GM23338 (cell line): ENCODE measurements at places on chromosomes 5 and 9. TPM values are rescaled to one million over a fixed set of nuclear protein-coding genes. Genes with fewer than 3 reads are reported as not detected.

DNA sequence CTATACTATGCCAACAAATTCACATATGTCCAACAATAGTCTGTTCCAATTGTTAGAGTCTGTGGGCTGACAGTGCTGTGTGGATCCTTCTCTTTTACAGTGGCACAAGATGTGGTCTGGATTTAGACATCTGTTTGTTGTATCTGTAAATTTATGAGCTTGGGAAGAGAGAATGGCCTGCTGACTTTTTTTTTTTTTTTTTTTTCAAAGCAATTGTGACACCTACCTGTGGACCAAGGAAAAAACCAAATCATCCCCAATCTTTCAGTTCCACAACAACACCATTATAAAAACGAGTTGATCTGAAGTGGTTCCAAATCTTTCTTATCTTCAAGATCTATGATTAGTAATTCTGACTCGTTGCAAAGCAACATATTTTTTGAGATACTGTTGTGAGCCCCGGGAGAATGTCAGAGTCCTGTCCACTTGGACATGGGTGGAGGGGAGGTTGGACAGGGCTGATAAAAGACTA is 4.9 kb downstream of the IRX2 start:
- peaks cover 40% of the 10 kb centered on the region for H3K4me1 ChIP-seq
- H3K27me3 ChIP-seq = peaks cover 89% of the 10 kb centered on the region
- peaks cover 8% of the 10 kb centered on the region; the same call in 1 of the 2 replicates for H3K36me3 ChIP-seq
- DNase-seq = peak; percentile 26

- H3K27me3 ChIP-seq = peaks cover 63% of the 10 kb centered on the region
- peaks cover 35% of the 10 kb centered on the region for H3K4me1 ChIP-seq
- H3K4me3 ChIP-seq = peak overlapping the region; percentile 42
Observed at GRCh38 chr5:32500181-32500580, 55.6 kb upstream of the ZFR start.

GRCh38 chr5:38793099-38793498 is 52.7 kb upstream of the OSMR start:
- H3K27me3 ChIP-seq = no peaks in the 10 kb centered on the region
- no peak overlapping the region for H3K4me3 ChIP-seq
- H3K4me1 ChIP-seq = no peaks in the 10 kb centered on the region
- no peak overlapping the region for H3K27ac ChIP-seq
- DNase-seq = no peak

DNA sequence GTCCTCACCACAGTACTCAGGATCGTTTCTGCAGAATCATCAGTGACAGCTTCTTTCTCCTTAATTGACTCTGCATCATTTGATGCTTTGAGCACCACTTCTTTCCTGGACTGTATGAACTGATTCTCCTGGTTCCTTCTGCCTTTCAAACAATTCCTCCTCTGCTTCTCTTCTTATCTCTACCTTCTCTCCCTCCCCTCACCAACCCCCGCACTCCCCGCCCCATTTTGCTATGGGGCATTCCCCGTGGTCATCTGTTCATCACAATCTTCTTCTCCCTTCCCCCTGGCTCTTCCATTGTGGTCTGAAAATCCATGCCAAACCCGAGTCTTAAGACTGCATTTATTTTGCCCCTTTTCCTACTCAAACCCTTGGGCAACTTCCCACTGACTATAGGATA is 57.9 kb downstream of the FAM78A start:
- H3K36me3 ChIP-seq = no peaks in the 10 kb centered on the region
- DNase-seq = no peak
- H3K27me3 ChIP-seq = no peaks in the 10 kb centered on the region
- no peak overlapping the region for H3K27ac ChIP-seq

DNA sequence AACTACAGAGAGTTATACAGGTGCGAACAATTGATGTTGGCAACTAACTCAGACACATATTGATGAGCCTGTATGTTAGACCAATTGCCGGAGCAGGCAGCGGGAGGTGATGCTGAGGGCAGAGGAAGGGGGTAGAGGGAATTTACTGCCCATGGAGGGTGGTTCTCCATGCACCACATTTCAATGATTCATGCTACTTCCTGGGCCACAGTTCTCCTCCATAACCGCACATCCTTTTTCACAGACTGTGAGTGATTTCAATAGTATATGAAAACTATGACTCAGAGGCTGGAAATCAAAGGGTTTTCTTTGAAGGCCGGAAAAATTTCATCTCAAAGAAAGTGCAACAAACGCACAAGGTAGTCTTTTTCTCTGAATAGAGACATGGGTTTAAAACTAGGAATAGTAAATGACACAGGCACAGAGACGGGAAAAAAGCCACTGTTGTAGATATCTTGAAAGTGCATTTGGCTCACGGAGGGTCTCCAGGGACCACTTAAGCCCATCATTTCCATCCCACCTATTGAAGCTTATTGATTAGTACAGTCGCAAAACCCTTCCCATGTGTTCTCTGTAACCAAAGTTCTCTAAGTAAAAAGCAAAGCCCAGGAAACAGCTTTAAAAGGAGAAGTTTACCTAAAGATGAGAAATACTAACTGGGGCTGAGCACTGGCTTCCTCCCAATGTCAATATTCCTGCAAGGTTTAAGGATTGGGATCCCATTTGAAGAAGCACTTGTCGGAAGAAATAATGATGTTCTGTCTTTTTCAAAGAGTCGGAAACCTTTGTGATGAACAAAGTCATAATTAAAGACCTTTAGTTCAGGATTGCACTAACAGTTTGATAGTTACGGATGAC is 28.0 kb upstream of the ADAM19 start:
- H3K27me3 ChIP-seq = no peaks in the 10 kb centered on the region
- DNase-seq = no peak
- H3K36me3 ChIP-seq = no peaks in the 10 kb centered on the region
- H3K27ac ChIP-seq = no peak overlapping the region
- H3K4me3 ChIP-seq = no peak overlapping the region

- H3K36me3 ChIP-seq = no peaks in the 10 kb centered on the region
- DNase-seq = no peak
- no peak overlapping the region for H3K4me3 ChIP-seq
- H3K27ac ChIP-seq = no peak overlapping the region
- no peaks in the 10 kb centered on the region for H3K4me1 ChIP-seq
Observed at GRCh38 chr9:31335529-31336234, 1048.8 kb upstream of the ACO1 start.

DNA sequence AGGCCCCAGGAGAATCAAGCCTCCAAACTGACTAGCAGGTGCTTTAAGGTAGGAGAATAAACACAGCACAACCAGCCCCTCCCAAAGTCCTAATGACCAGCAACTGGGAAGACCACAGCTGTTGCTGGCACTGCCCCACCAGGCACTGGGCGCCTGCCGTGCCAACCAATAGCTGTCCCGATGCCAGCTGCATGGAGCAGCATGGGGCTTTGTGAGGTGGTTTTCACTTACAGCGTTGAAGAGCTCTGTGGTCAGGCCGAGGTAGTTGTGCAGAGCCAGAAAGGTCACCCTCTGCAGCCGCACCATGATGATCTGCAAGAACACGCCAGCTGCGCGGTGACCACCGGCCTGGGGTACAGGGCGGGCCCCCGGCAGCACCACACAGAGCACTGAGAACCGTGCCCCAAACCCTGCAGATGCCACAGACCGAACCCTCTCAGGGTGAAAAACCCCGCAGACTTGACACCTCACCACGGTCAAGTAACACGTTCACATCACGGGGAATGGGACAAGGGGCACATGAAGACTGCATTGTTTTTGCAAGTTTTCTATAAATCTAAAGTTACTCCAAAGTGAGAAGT is 28.7 kb downstream of the PNPLA7 start:
- H3K27ac ChIP-seq = no peak overlapping the region
- no peaks in the 10 kb centered on the region for H3K27me3 ChIP-seq

The FNIP1 gene
- total RNA-seq = 20.7 and 27.9 TPM in 2 replicates

DNA sequence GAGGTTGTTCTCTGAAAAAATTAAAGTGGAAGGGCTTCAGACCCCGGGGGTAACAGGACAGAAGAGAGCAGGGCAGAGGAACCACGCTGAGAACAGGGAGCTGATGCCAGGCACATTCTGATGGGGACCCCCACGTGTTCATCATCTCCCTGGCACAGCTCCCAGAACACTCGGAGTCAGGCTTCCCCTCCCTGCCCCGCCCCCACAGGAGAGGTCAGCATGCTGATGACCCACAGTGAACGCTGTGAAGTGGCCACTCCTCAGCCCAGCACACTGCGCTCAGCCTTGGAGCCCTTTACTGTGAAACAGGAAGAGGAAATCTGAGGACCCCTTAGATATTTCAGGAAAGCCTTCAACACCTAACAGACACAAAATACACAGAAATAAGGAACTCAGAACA is 16.4 kb downstream of the RETREG1 start:
- no peaks in the 10 kb centered on the region for H3K36me3 ChIP-seq
- no peak for DNase-seq
- no peak overlapping the region for H3K4me3 ChIP-seq

- no peak overlapping the region for H3K4me3 ChIP-seq
- peaks cover 40% of the 10 kb centered on the region for H3K27me3 ChIP-seq
- H3K36me3 ChIP-seq = no peaks in the 10 kb centered on the region
- H3K4me1 ChIP-seq = peaks cover 35% of the 10 kb centered on the region
- H3K27ac ChIP-seq = no peak overlapping the region
Observed at GRCh38 chr9:117411547-117411946, 3.3 kb downstream of the ASTN2 start.

DNA sequence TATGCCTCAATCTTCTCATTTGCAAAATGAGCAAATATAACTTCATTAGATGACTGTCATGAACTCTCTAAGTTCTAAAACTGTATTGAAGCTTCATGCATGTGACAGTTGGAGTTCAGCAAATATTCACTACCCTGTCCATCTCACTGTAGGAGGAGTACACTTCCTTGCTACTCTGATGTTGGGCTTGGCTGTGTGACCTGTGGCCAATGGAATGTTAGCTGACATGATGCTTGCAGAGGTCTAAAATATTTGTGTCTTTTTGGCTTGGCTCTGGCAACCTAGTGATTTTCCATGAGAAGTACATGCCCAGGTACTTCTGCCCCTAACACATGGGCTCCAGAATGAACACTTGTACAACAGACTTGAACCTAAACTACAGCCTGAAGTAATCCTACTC is 203.1 kb upstream of the ANKH start:
- H3K4me1 ChIP-seq = no peaks in the 10 kb centered on the region
- no peak overlapping the region for H3K27ac ChIP-seq
- no peak overlapping the region for H3K4me3 ChIP-seq
- no peaks in the 10 kb centered on the region for H3K36me3 ChIP-seq

The GADD45G gene
- 12.7 and 15.8 TPM in 2 replicates for total RNA-seq

DNA sequence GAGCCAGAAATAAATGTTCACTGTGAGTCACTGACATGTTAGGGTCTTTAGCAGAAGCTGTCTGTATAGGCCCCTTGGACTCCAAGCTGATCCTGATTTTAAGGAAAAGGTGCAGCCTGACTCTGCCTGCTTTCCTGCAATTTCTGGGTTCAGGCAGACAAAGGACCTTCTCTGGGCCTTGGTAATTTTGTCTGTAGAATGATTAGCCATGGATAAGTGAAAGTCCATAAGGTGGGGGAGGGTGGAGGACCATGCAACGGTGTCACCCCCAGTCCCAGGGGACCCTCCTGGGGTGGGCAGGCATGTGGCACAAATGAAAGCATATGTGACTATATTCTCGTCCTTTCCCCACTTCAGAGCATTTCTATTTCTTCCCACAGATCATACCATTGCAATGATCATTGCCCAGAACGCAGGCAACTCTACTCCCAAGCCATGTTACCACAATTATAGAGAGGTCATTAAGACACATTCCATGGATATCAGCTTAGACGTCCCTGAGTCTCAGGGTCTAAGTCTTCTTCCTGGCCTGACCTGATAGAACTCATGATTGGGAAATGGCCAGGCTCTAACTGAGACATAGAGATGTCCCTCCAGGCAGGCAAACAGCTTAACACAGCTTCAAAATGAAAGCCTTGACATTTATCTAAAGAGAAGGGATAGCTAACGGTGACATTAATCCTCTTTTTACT is 157.9 kb upstream of the ALDH1B1 start:
- H3K36me3 ChIP-seq = no peaks in the 10 kb centered on the region
- H3K4me3 ChIP-seq = no peak overlapping the region
- no peak overlapping the region for H3K27ac ChIP-seq
- H3K27me3 ChIP-seq = peaks cover 7% of the 10 kb centered on the region; the same call in 1 of the 2 replicates

GRCh38 chr9:20658677-20659473 is 25.2 kb upstream of the FOCAD start:
- peaks cover 46% of the 10 kb centered on the region for H3K4me1 ChIP-seq
- peak overlapping the region; percentile 85 for H3K4me3 ChIP-seq
- peak; percentile 56 for DNase-seq
- H3K27ac ChIP-seq = peak overlapping the region; percentile 84
- H3K27me3 ChIP-seq = no peaks in the 10 kb centered on the region

DNA sequence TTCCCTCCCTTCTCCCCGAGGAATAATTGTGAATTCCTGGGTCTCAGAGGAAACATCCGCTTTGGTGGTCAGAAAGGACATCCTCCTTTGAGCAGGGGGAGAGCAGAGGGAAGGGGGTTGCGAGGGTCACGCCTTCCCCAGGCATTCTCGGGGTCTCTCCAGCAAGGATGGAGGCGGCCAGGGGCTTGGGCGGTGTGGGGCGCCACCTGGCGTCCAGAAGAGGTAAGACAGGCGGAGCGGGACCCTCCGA is 129.1 kb downstream of the KCNIP1 start:
- H3K4me3 ChIP-seq = peak overlapping the region; percentile 80
- peaks cover 25% of the 10 kb centered on the region for H3K4me1 ChIP-seq
- no peak overlapping the region for H3K27ac ChIP-seq
- no peaks in the 10 kb centered on the region for H3K36me3 ChIP-seq
- peak; percentile 89 for DNase-seq

DNA sequence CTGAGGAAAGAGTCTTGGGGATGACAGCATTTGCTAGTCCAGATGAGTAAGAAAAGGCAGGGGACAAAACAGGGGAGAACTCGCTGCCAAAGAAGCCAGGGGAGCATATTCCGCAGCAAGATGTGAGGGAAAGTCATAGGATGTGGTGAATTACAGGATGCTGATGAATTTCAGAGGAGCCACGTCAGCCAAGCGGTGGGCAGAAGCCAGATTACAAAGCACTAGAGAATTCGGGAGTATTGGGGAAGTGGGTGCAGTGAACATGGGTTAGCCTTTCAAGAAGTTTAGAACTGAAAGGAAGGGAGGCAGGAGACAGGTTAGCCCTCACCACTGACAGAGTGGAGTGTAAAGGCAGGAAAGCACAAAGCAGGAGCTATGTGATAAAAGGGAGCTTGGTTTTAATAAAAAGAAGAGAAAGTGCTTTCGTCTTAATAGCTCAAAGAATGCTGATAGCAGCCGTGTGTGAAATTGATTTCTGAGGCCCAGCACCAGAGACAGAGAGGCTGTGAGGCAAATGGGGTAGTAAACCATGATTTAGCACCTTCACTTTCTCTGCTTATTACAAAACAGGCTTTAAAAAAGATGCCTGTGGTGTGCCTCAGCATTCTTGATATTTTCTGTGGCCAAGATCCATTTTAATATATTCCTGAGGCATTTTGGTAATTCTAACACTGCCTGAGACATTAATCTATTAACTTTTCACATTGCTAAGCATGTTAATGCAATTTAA is 16.9 kb downstream of the ADAMTSL1 start:
- H3K4me1 ChIP-seq = no peaks in the 10 kb centered on the region
- H3K4me3 ChIP-seq = no peak overlapping the region
- no peak for DNase-seq
- H3K27ac ChIP-seq = no peak overlapping the region
- no peaks in the 10 kb centered on the region for H3K36me3 ChIP-seq
